ENCODE measurements at places on chromosomes 16 and 17.

DNA sequence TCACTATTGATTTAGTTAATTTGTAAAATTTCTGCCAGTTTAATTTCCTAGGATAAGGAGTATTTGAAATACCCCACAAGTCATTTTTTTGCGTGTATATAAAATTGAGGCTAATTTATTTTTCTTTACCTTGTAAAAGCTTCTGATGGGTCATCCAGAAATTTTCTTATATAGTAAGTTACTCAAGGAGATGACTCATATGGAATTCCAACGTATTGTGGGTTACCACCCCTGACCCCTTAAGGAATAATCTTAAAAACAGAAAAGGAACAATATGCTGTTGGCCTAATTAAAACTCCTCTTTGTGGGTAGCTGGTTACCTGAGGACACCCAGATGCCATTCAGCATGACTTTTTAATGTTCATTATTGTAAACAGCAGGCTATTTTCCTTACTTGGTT is 13.6 kb downstream of the HEATR6 start:
- no peak for DNase-seq

GRCh38 chr17:60804831-60805230 is 127.2 kb downstream of the BCAS3 start:
- no peak for DNase-seq

- no peak for DNase-seq
These were observed 58.9 kb downstream of the WWP2 start for GRCh38 chr16:69820926-69821541.

- no peak for DNase-seq
These were observed 263.3 kb upstream of the CDH5 start for GRCh38 chr16:66103211-66103610.

GRCh38 chr16:16127469-16128116 is 95.7 kb downstream of the ABCC6 start:
- DNase-seq = peak; percentile 26

GRCh38 chr17:5405400-5405799 is 14.1 kb downstream of the NUP88 start:
- no peak for DNase-seq

DNA sequence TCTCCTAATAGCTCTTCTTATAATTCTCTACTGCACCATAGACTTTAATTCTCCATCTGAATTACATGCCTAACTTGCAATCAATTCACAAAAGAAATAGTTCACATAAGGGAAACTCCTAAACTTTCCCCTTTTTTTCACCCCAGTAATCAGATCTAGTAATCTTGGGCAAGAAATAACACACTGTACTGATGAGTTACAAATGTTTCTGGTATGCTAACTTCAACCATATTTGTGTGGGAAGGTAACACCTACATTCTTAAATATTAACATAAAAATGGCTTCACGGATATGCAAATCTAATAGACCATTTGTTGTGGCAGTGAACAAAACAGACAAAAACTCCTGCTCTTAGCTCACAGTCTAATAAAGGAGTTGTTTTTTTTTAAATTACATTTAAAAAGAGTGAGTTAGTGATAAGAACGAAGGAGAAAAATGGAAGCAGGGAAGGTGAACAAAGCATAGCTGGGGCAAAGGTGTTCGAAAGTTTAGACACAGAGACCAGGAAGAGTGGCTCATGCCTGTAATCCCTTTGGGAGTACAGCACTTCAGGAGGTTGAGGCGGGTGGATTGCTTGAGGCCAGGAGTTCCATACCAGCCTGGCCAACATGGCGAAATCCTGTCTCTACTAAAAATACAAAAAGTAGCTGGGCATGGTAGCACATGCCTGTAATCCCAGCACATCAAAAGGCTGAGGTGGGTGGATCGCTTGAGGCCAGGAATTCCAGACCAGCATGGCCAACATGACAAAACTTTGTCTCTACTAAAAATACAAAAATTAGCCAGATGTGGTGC is 34.8 kb downstream of the CMTM3 start:
- DNase-seq = no peak

DNA sequence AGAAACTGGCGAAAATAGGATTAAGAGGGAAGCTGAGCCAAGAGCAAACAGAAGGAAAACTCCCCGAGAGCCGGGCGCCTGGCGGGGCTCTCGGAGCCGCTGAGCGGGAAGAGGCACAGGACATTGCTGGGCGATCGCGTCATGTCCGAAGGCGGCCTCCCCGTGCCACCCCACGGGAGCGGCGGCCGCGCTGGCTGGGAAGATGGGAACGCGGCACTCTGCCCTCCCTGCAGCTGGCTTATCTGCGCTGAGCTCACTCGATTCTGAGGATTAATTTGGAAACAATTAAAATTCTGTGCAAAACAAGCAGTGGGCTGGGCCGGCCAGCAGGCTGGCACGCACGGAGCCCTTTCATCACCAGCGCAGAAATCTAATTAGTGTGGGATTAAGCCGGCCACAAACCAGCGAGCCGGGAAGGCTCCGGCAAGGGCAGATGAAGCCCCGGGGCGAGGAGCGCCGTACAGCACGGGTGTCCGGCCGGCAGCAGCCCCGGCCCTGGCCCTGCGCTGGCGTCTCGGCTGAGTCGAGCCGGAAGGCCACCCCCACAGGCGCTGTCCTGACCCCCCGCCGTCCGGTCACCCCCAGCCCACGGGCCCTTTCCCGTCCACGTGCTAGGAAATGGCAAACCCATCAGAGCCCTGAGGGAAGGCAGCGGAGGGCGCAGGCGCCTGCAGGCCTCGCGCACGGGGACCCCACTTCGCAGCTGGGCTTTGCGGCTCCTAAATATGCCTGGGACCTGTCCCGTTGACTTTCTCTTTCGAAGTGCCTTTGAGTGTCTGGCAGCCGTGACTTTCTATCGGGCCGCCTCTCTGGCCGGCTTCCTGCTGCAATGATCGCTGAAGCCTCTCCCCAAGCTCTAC is 37.9 kb downstream of the SOX8 start:
- no peak for DNase-seq

DNA sequence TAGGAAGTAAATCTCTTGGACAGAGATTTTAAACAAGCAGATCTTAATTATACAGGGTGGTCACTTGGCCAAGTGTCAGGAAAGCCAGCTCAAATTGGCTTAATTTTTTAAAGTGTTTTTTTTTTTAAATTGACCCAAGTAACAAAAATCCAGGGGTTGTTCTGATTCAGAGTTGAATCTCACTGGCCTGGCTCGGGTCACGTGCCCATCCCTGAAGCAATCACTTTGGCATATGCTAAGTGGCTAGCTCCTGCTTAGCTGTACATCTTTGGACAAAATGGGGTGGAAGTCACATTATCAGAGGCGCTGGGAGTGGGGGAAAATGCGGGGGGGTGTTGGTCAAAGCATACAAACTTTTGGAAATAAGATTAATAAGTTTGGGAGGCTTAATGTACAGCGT is 23.6 kb downstream of the CLEC19A start:
- DNase-seq = no peak

DNA sequence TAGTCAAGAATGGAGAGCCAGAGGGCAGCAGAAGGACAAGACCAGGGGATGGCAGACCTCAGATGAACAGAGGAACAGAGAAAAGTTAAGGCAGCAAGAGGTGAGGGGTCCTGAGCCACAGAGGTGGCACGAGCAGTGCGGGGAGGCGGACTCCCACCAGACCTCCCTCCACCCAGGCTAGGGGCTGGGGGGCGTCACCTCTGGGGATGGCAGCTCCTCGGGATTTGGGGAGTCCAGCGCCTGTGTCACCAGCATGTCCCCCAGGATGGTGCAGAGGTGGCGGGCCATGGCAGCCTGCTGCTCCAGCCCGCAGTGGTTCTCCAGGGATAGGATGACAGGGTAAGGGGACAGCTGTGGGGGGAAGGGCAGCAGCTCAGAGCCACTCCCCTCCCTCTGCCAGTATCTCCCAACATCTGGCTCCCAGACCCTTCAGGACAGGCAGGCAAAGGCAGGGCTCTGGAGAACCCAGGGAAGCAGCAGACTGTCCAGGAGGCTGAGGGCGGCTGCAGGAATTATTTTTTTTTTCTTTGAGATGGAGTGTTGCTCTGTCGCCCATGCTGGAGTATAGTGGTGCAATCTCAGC is 15.8 kb downstream of the PLCD3 start:
- DNase-seq = no peak

- DNase-seq = no peak
These were observed 157.3 kb downstream of the KIF2B start for GRCh38 chr17:53979991-53980390.

DNA sequence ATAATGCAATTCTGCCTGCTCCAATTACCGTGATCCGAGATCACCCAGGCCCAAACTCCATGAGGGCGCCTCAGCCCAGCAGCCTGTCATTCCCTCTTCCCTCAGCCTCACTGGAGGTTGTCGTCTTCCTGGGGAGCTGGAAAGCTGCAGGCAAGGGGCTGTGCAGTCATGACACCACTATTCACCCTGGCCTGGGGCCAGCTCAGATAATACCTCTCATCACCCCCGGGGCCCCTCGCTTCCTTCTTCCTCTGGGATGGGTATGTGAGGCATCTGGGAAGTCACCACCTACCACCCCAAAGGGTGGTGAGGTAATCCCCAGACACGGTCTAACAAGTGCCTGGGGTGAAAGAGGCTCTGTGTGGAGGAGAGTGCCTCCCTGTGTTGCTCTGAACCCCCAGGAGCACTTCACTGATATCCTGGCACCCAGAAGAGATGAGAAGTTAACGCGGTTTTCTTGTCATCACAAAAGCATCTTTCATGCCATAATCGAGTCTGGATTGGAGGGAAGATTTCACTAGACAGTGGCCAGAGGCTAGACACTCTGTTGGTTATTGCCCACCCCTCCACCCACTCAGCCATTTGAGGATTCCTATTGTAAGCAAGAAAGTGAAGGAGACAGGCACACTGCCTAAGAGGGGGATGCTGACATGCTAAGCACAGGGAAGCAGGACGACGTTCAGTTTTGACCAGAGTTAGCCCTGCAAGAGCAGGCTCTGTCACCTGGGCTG is 18.4 kb downstream of the CFAP20 start:
- no peak for DNase-seq

DNA sequence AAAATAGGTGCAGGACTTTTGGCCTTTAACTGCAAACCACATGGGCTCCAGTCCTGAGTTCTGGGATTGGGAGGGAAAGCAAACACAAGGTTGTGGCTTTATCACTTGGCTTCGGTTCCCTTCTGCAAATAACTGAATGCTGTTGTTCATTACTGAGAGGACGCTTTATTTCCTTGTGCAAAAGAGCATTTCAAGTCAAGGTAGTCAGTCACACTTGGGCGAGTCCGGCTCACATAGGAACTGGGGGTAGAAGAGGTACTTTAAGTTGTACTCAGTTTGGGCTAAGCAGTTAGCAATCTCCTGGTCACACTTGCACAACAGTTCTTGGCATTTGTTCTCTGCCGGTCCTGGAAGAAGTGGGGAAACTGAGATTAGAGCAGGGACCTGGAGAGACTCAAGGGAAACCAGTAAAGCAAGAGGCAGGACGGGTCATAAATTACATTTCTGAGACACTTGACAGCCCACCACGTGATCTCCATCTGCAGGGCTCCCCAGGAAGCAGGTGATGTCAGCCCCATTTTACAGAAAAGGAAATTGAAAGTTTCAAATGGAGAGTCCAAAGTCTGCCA is 21.6 kb downstream of the PLA2G10 start:
- DNase-seq = no peak
